Stimulated activated CD8-positive, alpha-beta memory T cell treated with anti-CD3 and anti-CD28 coated beads, Interleukin-4, amount 100 ng/mL, for 1 hour (primary cell): ENCODE measurements at places on chromosomes 1 and 21.

DNA sequence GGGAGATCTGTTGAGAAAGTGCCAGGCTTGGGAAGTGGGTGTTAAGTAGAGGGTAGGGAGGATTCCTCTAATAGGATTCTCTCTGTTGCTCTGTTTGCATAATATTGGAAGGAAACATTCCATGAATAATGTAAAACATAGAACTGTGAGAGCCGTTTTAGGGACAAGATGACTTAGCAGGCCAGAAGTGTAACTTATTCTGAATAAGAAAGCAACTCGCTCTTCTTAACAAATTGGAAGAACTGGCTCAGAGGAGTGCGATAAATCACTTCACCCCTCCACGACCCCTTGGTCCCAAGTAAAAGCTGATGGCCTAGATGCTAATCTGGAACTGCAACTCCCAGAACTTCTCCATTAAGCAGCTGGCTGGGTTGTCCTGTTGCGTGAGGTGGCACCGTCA, 19.1 kb downstream of the SIM2 start:
- no peak for DNase-seq

- DNase-seq, result no peak
Observed at GRCh38 chr1:23597635-23598388, 38.5 kb upstream of the ID3 start.

DNA sequence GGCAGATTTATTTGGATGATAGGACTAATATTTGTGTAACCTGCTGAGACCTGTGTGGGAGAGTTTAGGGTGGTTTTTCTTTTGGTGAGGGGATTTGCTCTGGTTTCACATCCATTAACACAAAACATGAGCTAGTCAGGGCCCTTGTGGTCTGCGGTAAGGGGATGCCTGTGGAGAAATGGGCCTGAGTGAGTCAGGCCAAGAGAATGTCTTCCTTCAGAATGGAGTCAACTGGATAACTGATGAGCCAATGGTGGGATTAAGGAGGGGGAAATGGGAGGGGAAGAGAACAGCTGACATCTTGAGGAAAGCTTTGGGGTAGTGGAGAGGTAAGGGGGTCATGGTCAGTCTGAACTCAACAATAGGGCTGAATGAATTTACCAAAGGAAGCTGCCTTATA, 13.9 kb downstream of the WNT2B start:
- DNase-seq, result no peak

DNA sequence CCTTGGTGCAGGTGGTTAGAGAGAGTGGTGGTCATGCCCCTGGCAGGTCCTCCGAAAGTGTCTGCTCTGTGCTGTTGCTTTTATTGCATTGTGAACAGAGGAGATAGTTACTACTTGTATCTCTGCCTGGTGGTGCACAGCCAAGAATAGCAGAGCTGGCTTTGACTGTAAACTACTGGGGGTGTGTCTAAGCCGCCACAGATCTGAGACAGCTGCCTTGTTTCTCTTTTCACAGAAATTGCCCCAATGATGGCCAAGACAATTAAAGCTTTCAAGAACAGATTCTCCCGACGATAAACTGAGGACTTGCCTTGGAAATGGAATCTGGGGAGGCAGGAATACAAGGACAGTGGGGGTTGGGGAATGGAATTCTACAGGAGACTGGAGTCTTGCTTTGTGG, 16.0 kb downstream of the ELOA start:
- no peak for DNase-seq

GRCh38 chr1:55823541-55824250, 608.5 kb upstream of the USP24 start:
- DNase-seq, result no peak

- DNase-seq, result no peak
Observed at GRCh38 chr1:213687832-213688231, 299.9 kb upstream of the PROX1 start.

GRCh38 chr1:29532285-29532684, 296.0 kb downstream of the PTPRU start:
- no peak for DNase-seq

GRCh38 chr1:27628712-27629111, 6.3 kb downstream of the FGR start:
- DNase-seq, result no peak
